ENCODE measurements at places on chromosomes 3 and 15.

GRCh38 chr15:35186346-35186745 is 101.3 kb upstream of the NANOGP8 start:
- DNase-seq, result no peak

DNA sequence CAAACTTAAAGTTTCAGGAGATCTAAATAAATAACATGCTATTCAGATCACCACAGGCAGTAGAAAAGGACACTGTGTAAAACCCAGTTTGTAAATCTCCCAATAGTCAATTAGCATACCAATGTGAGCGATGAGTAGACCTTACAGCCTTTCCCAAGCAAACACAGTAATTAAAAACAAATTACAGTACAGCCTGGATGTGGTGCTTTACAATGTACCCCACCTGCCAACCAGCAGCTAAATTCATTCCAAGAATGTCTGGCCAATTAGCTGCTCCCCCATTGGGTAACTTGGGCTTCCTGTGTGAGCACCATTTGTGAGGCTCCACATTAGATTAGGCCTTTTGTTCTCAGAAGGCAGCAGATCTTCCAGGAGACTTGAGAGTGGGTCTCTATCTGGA is 635.0 kb downstream of the TBL1XR1 start:
- DNase-seq, result no peak

DNA sequence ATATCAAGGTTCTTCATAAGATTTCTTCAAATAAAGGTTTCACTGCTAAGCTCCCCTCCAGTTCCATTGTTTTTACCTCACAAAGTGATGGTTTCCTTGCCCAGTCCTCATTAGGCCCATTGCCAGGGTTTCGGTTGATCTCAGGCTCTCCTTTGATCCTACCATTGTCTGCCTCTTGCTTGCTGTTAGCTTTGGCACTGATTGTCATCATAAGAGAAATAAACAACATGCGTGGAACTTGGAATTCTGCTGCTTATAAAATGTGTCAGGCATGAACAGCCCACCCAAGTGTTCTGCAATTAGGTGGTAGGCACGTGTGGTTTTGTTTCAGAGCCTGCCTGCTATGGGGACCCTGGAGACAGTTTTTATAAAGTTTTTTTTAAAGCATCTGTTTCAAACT is 107.6 kb upstream of the BFSP2 start:
- DNase-seq, result no peak

- DNase-seq, result no peak
These were observed 24.9 kb upstream of the THRB start for GRCh38 chr3:24519368-24520100.

DNA sequence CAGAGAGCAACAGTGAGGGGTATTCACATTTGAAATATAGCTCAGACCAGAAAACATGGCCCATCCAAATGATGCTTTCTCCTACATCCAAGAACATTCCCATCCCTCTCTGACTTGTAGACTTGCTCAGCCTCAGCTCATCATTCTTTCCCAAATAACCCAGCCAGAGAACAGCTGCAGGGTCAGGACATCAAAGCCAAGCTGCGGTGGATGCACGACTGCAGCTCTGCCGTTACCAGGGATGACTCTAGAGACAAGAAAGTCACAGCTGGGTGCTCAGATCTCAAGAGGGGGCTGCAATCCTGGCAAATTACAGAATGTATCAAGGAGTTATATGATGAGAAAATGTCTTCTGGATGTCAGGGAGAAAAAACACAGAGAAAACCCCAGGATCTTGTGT is 944.3 kb downstream of the NTRK3 start:
- DNase-seq, result no peak

- no peak for DNase-seq
These were observed 460.6 kb upstream of the NR2F2 start for GRCh38 chr15:95869920-95870319.

DNA sequence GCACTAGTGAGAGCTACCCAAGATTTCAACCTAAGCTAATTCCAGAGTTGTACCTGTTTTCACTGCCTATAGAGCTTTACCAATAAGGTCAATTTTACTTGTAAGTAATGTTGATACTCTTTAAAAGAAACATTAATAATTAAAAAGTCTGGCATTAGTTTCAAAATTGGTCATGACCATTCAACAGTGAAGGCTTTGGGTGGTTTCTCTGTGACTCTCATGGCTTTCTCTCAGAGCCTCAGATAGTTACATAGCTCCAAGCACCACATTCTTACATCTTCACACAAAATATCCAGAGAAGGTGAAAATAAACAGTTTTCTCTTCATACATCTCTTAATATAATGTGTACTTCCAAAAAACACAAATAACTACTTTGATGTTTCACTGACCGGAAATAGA is 61.5 kb upstream of the TCF12 start:
- no peak for DNase-seq

GRCh38 chr15:51024735-51025453 is 69.8 kb downstream of the TNFAIP8L3 start:
- no peak for DNase-seq

DNA sequence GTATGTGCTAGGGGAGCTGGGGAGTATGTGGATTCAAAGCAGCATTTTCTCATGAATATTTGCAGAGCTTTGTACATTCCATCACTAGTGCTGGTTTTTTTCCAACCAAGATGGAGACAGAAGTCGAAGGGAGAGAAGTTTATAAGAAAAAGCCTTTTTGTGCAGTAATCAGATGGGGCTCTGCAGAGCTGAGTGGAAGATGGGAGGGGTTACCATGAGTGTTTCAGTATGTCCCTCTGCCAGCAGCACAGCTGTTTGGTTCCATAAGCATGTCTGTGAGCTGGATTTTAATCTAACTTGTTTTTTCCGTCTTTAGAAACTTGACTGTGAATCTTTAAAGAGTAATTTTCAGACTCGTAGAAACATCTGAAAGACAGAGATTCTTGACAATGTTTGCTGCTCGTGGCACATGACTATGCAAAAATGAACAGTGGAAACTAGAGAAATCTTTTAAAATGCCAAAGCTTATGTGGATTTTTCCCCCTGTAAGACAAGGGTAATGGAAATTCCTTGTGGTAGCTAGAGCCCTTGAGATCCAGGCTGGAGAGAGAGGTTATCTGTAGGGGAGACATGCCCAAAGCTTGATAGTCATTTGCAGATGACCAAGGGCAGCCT is 20.3 kb downstream of the STARD9 start:
- DNase-seq, result no peak

DNA sequence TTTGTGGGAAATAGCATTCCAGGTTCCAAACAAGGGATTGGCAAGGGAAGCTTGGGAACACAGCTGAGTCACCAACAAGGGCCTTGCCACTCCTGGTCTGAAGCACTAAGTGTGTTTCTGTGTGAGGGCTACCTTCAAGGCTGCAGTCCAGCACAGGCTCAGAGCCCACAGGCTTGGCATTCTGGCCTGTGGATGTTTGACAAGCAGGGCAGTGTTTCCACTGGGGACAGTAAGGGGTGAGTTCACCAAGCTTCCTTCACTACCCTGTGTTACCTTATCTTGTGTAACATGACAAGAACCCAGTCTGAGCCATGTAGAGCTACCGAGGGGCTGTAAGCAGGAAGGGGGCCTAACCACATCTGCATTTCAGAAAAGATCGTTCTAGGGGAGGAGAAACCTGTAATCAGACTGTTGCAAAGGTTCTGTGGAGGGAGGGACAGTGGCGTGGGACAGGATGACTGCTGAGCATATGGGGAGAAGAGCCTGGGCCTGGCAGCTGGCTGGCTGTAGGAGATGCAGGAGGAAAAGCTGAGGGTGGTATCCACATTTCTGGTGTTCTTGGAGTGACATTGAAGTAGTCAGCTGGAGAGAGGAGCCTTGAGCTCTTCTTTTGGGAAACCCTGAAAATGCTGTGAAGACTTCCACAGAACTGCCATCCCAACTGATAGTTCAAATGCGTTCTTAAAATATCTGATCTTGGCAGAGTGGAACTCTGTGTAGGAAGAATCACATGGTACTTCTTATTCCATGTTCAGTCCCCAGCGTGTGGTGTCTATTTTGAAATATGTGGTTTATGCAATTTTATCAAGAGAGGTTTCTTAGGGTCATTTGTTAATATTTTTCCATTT is 61.3 kb downstream of the CTDSPL start:
- no peak for DNase-seq

GRCh38 chr3:13420045-13420830 is at the start of gene NUP210:
NUP210 (minus strand) TSS chr3:13420322; CDS start chr3:13420226, 96 bp downstream.
- no peak for DNase-seq

- DNase-seq, result no peak
These were observed 249.3 kb upstream of the SOX14 start for GRCh38 chr3:137514853-137515252.

DNA sequence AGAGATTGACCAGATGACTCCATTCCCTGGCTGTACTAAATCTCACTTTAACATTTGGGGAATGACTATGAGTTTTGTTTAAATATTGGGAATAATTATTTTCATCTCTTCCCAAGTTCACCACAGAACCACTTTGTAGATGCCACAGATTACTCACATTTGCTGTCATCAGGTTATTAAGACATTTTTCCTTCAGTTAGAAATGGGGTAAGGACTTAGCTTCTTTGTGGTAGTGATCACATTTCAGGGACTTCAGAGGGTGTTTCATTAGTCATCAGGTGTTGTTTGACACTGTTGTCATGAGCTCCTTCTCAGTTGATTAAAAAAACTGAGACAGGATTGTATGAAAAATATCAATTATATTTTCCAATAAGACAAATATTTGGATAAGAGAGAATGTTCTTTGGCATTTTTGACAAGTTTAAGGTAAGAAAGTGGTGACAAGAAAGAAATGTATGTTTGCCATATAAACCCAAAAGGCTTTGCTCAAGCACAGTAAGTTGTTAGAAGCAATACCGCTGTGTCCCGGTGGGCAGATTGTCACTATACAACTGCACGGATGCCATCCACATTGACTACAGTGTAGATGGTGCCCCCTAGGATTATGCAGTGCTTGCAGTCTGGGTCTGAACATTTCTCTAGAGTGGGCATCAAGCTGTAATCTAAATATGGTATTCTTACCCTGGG is 22.3 kb downstream of the FBXL2 start:
- DNase-seq, result no peak

GRCh38 chr15:40368719-40369473 is 10.9 kb downstream of the DISP2 start:
- no peak for DNase-seq

- DNase-seq, result no peak
These were observed 62.9 kb upstream of the PTX3 start for GRCh38 chr3:157373783-157374182.

- no peak for DNase-seq
These were observed 9.0 kb downstream of the COL6A5 start for GRCh38 chr3:130354430-130354829.

DNA sequence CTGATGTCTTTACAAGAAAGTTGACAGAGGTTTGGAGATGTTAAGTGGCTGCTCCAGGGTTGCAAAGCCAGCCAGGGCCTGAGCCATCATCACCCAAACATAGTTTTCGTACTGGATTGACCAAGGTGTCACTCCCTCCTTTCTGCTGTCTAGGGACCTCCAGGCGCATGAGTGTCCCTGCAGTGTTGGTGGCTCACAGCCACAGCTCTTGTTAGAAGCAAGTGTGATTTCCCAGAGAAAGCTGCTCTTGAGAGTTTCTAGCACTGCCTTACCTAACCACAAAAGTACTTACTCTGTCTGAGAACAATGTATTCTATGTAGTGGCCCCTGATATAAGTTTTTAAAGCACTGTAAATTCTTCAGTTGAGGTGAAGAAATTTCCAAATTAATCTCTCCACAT is 144.1 kb downstream of the SOX2 start:
- DNase-seq, result no peak

- DNase-seq, result no peak
These were observed 28.1 kb downstream of the CFAP92 start for GRCh38 chr3:128965818-128966217.

DNA sequence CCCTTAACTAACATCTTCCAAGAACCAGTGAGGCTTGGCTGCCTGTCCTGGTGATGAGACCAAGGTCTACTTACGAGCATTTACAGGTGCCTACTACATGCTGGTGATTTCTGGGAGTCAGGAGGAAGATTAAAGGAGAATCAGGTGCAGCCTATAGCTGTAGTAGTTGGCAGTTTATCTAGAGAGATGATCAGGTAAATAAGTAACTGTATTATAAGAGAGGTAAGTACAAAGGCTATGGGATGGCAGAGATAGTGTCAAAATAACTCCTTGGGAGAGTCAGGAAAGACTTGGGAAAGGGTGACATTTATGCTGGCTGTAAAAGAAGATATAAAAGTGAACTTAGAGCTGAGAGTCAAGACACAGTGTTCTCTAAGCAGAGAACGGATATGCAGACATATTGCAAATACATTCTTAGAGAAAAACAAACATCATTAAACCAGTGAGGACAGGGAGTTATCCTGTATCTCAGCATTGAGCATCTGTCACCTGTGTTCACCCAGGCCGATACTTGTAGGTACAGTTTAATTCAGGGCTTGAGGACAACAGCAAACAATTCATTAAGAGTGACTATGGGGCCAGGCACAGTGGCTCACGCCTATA is 49.7 kb upstream of the ACP3 start:
- DNase-seq, result no peak

DNA sequence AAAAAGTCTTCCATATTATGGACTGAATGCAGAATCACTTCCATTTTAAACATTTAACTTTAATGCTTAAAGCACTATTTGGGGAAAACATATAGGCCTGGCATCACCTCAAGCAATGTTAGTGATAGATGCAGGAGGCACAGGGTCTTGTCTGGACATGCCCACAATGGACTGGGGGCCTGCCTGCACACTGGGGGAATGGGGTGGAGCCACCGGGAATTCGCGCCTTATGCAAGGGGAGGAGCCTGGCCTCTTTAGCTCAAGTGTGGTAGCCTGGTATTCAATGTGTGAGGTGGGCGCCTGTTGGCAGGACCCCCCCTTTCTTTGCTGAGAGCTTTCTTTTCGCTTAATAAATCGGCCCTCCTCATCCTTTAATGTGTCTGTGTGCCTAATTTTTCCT is 29.9 kb downstream of the ACKR4 start:
- no peak for DNase-seq

DNA sequence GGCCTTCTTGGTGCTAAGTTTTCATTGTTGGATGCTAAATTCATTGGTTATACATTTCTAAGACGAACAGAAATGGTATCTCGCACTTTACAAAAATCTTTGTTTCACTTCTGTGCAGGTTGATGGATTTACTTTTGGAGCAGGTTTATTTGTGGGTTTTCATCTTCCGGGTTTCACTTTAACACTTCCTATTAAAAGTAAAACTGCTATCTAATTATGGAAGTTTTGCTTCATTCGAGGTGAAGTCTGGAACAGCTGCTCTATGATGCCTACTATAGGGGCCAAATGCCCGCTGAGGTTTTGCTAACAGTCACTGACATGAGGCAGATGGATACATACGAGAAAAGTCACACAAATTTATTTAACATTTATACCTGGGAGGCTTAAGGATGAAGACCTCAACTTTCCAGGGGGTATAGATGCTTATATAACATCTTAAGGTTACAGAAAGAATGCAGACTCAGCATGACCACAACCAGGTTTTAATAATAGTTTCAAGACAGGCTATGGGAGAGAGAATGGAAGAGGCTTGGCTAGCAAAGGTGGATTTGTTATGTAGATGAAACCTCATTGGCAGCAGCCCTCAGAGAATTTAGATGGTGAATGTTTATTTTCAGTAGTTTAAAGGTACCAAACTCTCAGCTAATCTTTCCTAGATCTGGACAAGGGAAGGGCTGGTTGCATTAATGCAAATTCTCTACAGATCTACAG is 54.2 kb downstream of the OSTN start:
- DNase-seq, result peak; percentile 30

GRCh38 chr15:80599359-80599758 is 95.8 kb upstream of the ABHD17C start:
- no peak for DNase-seq

- DNase-seq, result no peak
These were observed 578.3 kb upstream of the ADAMTS9 start for GRCh38 chr3:65265942-65266590.

Data from iPS DF 19.7 (cell line).